ENCODE measurements at places on chromosomes 16 and 17. TPM values are rescaled to one million over a fixed set of nuclear protein-coding genes. Genes with fewer than 3 reads are reported as not detected.

The GPR142 gene
- not detected for total RNA-seq

The GCGR gene
- total RNA-seq = not detected

The KIF18B gene
- 25.0 TPM for total RNA-seq

The METRNL gene
- total RNA-seq = 54.4 TPM

The TP53TG3 gene
- total RNA-seq = not detected

The CHST4 gene
- total RNA-seq = not detected

The DDX19B gene
- total RNA-seq = 20.8 TPM

The RTN4RL1 gene
- 0.45 TPM for total RNA-seq

GRCh38 chr17:75430159-75430974, 24.9 kb upstream of the GRB2 start:
- DNase-seq = peak; percentile 25
- peaks cover 44% of the 10 kb centered on the region for H3K4me1 ChIP-seq
- H3K36me3 ChIP-seq = no peaks in the 10 kb centered on the region
- H3K4me3 ChIP-seq = peak overlapping the region; percentile 70
- peaks cover 15% of the 10 kb centered on the region for H3K27me3 ChIP-seq

DNA sequence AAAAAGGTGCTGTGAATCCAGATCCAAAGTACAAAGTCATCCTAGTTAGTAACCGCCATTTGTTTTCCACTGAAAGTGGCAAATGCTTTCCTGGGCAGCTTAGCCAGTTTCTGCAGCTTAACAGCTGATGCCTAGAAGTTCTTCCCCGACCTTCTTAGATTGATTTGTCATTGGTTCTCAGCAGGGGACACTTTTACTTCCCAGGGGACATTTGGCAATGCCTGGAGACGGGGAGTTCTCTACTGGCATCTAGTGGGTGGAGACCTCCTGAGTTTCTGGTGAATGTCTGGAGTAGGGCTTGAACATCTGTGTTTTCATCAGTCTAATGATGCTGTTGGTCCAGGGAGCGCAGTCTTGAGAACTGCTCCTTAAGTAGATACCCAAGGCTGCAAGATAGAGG, 7.6 kb downstream of the DNAJA3 start:
- peaks cover 38% of the 10 kb centered on the region for H3K36me3 ChIP-seq
- H3K4me1 ChIP-seq = peaks cover 16% of the 10 kb centered on the region
- no peak overlapping the region for H3K4me3 ChIP-seq
- DNase-seq = no peak
- no peak overlapping the region for H3K27ac ChIP-seq
- H3K27me3 ChIP-seq = peaks cover 3% of the 10 kb centered on the region

DNA sequence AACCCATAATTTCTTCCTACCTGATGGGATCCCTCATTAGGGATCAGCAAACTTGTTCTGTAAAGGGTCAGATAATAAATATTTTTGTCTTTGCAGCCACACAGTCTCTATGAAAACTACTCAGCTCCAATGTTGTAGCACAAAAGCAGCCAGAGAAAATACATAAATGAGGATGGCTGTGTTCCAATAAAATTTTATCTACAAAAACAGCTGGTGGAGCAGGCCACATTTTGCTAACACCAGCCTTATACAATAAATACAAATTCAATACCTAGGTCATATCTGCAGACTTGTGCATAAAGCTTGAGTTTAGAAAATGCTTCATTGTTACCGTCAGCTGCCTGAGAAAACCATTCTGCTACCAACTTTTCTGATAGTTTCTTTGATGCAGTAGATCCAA, 38.4 kb upstream of the INTS2 start:
- H3K36me3 ChIP-seq = peaks cover 5% of the 10 kb centered on the region
- no peaks in the 10 kb centered on the region for H3K4me1 ChIP-seq
- no peak overlapping the region for H3K27ac ChIP-seq

GRCh38 chr17:77208217-77208808, 67.5 kb downstream of the SEC14L1 start:
- H3K27me3 ChIP-seq = peaks cover 4% of the 10 kb centered on the region
- H3K27ac ChIP-seq = peak overlapping the region; percentile 75

- peaks cover 8% of the 10 kb centered on the region for H3K36me3 ChIP-seq
- 0 out of 2 replicates have a peak overlapping the region, but pooled peaks have one; percentile 15 for H3K4me3 ChIP-seq
- DNase-seq = peak; percentile 44
Measured at GRCh38 chr16:89581861-89582563, 6.5 kb downstream of the CPNE7 start.

- H3K36me3 ChIP-seq = 0 out of 2 replicates have a peak, but pooled peaks cover 4% of the 10 kb centered on the region
- H3K27ac ChIP-seq = no peak overlapping the region
- H3K27me3 ChIP-seq = peaks cover 6% of the 10 kb centered on the region
- no peak overlapping the region for H3K4me3 ChIP-seq
Measured at GRCh38 chr16:73792199-73793020, 504.2 kb upstream of the PSMD7 start.

DNA sequence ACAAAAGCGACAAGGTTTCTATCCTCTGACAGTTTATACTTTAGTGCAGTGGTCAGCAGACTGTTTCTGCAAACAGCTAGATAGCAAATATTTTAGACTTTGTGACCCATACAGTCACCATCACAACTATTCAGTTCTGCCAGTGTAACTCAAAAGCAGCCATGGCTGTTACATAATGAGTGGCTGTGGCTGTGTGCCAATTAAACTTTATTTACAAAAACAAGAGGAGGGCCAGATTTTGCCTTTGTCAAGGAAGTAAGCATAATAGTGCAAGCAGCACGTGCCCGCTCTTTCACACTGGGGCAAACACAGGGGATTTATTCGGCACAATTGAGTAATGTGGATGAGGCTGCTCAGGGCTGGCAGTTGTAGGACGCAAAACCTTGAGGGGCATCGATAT, 551.5 kb downstream of the MAF start:
- peaks cover 4% of the 10 kb centered on the region for H3K36me3 ChIP-seq
- H3K4me1 ChIP-seq = no peaks in the 10 kb centered on the region
- no peak for DNase-seq
- H3K27me3 ChIP-seq = 0 out of 2 replicates have a peak, but pooled peaks cover 2% of the 10 kb centered on the region
- no peak overlapping the region for H3K4me3 ChIP-seq

GRCh38 chr16:79008036-79008868, 592.3 kb downstream of the MAF start:
- no peaks in the 10 kb centered on the region for H3K4me1 ChIP-seq
- no peak overlapping the region for H3K27ac ChIP-seq
- H3K36me3 ChIP-seq = 0 out of 2 replicates have a peak, but pooled peaks cover 6% of the 10 kb centered on the region
- H3K27me3 ChIP-seq = no peaks in the 10 kb centered on the region
- H3K4me3 ChIP-seq = no peak overlapping the region

DNA sequence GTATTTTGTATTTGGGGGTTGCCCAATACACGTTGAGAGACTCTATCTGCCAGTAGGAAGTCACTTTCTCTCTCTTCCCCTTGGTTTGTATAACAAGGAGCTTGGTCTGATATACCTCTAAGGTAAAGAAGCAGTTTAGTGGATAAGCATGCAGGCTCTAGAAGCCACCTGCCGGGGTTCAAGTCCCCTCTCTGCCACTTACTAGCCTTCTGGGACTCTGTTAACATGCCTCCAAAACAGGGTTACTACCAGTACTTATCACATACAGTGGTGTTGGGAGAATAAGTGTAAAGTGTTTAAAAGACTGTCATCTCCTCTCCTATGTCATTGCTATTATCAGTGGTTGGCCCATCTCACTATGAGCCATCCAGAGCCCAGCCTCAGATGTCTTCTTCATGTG, 156.1 kb upstream of the HS3ST3A1 start:
- no peaks in the 10 kb centered on the region for H3K36me3 ChIP-seq
- no peak overlapping the region for H3K27ac ChIP-seq
- no peak overlapping the region for H3K4me3 ChIP-seq
- no peak for DNase-seq
- H3K27me3 ChIP-seq = peaks cover 3% of the 10 kb centered on the region
- peaks cover 7% of the 10 kb centered on the region for H3K4me1 ChIP-seq

DNA sequence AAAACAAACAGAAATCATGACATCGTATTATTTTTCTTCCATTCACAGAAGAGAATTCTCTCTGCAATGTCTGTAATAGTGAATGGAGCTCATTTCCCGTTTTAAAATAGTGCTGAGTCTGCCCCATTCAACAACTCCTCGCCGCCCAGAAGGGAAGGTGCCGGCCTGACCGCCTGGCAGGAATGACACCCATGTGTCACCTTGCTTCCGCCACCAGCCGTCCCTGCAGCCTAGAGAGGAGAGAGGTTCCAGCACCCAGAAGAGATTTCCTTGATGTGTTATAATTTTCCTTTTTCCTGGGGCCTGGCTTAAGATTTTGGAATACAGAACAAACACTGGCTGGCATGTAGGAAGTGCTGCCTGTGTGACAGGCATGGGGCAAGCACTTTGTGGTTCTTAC, 60.0 kb downstream of the MEAK7 start:
- no peak for DNase-seq
- H3K27ac ChIP-seq = no peak overlapping the region
- H3K36me3 ChIP-seq = no peaks in the 10 kb centered on the region
- H3K4me1 ChIP-seq = peaks cover 6% of the 10 kb centered on the region
- H3K4me3 ChIP-seq = no peak overlapping the region

GRCh38 chr16:23348579-23349469, 46.7 kb downstream of the SCNN1B start:
- H3K4me3 ChIP-seq = no peak overlapping the region
- peaks cover 16% of the 10 kb centered on the region for H3K27me3 ChIP-seq
- DNase-seq = no peak
- no peaks in the 10 kb centered on the region for H3K4me1 ChIP-seq
- no peak overlapping the region for H3K27ac ChIP-seq

GRCh38 chr17:51733166-51733565, 425.3 kb downstream of the CA10 start:
- DNase-seq = no peak
- no peaks in the 10 kb centered on the region for H3K36me3 ChIP-seq
- H3K27ac ChIP-seq = no peak overlapping the region
- H3K4me3 ChIP-seq = no peak overlapping the region
- H3K4me1 ChIP-seq = no peaks in the 10 kb centered on the region

- no peak for DNase-seq
- H3K36me3 ChIP-seq = peaks cover 16% of the 10 kb centered on the region
- peaks cover 6% of the 10 kb centered on the region for H3K4me1 ChIP-seq
Measured at GRCh38 chr17:83183951-83184506, 104.6 kb downstream of the METRNL start.

DNA sequence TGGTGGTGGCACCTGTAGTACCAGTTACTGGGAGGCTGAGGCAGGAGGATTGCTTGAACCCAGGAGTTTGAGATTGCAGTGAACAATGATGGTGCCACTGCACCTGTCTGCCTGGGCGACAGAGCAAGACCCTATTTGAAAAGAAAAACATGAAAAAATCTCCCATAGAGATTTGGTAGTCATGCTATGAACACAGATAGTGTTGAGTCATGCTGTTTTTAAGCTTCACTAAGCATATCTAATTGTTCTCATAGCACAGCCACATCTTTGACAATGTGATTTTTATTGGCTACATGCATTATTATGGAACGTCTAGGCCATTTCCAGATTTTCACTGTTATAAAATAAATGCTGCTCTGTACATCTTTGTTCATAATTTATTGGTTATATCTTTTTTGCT, 6.0 kb downstream of the IL34 start:
- no peak overlapping the region for H3K27ac ChIP-seq
- H3K4me3 ChIP-seq = no peak overlapping the region
- H3K4me1 ChIP-seq = peaks cover 41% of the 10 kb centered on the region
- DNase-seq = no peak
- H3K36me3 ChIP-seq = no peaks in the 10 kb centered on the region

DNA sequence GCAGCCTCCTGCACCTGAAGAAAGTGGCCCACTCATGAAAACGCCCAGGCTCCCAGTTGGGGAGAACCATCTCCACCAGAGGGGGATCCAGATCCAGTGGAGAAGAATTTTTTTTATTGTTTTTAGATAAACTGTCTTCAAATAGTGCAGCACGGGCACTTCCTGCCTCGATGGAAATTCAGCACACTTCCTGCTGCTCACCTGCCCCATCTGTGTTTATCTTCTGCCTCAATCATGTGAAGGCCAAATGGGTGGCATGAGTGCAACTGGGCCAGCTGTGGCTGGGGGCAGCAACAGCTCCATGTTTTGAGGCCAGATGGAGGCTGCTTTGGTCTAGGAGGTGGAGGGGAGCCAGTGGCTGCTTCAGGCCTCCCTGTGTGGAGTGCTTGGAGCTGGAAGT, 75.9 kb upstream of the WSB1 start:
- no peak overlapping the region for H3K4me3 ChIP-seq
- peaks cover 11% of the 10 kb centered on the region for H3K27me3 ChIP-seq
- no peaks in the 10 kb centered on the region for H3K4me1 ChIP-seq

DNA sequence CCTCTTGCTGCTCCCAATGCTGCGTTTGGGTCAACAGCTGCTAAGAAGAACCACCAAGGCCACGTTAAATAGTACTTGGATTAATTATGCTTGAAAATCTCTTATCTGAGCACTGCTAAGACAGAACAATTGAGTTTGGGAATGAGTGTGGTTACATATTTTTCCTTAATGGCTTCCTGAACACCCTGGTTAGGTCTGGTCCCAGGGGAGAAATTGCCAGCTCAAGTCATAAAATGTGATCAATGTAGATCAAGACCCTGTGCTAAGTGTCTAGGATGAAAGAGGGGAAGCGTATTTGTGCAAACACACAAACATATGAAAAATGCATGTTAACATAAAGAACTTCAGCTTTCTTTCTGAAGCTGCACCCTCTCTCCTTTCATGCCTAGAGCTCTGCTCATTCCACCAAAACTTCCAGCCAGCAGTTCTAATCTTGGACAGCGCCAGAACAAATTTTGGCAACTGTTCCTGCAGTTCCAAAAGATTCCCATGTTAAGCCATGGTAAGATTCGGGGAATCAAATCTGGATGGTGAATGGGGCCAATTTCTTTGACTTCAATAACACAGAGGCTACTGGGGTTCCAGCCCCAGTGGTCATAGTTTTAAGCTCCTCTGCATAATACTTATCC, 72.0 kb downstream of the ZFHX3 start:
- peaks cover 12% of the 10 kb centered on the region for H3K4me1 ChIP-seq
- H3K27ac ChIP-seq = no peak overlapping the region
- no peak for DNase-seq
